ENCODE measurements at places on chromosomes 3 and 15. TPM values are rescaled to one million over a fixed set of nuclear protein-coding genes. Genes with fewer than 3 reads are reported as not detected.

- DNase-seq, result no peak
Observed at GRCh38 chr3:135007607-135008006, 212.5 kb downstream of the EPHB1 start.

- no peak for DNase-seq
Observed at GRCh38 chr3:62133015-62133414, 240.3 kb downstream of the FEZF2 start.

DNA sequence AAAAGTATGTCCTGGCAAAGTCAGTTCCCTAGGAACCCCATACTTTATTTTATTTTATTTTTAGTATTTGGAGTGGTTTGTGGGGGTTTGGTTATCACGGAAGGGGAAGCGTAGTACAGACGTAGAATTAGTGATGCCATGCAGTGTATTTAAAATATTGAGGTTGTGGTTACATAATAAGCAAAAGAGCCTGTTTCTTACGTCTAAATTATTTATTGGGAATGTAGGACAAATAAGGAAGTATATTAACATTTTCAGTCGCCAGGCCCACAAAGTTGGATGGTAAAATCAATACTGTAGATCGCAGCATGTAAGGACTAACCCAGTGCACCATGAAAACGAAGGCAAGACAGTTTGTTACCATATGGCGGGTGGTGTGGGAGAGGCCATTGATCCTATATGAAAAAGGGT lies 558 bp downstream of the DTWD1 start:
- DNase-seq, result no peak

GRCh38 chr3:192364316-192364715 lies 363.0 kb downstream of the FGF12 start:
- no peak for DNase-seq

DNA sequence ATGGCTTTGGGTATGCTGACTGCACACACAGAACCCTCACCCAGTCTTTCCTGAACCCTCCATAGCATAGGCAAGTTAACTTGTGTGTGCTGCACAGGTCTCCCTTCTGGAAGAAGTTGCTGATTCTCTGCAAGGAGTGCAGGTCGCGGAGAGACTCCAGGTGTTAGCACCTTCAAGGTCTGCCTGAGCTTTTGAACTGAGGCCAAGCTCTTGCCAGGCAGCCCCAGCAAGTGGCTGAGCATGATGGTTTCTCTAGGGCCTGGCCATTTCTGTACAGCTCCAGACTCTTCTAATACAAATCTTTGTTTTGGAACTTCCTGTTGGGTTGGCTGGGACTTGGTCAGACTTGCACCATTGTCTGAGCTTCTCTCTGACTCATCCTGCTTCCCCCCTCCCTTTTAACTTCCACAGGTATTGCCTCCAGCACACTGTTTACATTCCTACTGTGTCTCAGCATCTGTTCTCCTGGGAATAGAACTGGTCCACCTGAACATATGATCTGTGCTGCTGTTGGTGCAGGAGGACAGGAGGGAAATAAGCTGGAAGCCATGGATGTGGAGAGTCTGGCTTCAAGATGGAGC lies 53.3 kb downstream of the KY start:
- peak; percentile 36 for DNase-seq

GRCh38 chr3:52521881-52522650 lies 11.6 kb downstream of the NT5DC2 start:
- DNase-seq, result no peak

- no peak for DNase-seq
Observed at GRCh38 chr3:122030381-122031122, 8.5 kb upstream of the ILDR1 start.

GRCh38 chr3:65079560-65079959 lies 391.8 kb upstream of the ADAMTS9 start:
- no peak for DNase-seq

DNA sequence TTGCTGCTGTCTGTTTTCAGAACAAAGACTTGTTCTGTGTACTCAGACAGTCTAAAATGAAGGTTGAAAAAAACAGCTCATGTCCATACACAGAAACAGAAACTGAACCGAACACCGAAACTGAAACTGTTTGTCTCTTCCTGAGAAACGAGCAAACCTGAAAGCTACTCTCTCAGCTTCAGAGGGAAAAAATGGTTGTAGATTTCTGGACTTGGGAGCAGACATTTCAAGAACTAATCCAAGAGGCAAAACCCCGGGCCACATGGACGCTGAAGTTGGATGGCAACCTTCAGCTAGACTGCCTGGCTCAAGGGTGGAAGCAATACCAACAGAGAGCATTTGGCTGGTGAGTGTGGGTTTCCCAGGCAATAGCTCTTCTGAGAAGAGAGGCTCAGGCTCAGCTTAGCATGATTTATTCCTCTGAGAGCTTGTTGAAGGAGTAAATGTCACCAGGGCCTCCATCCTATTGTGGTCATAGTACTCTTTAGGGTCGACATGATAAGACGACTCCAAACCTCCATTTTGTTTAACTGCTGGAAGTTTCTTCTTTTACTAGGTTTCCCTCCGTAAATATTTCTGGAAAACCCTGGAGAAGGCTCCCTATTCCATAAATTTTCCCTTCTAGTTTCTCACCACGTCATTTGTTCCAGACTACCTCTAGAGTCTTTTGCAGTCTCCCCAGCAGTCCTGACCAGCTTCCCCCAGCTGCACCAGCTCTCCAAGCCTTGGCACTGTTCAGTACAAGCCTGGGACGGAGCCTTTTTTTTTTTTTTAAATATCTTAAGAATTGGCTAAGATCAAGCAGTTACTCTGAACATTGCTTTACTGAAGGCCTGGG lies at the start of gene RTP4:
TSS of gene RTP4 (plus strand) at position 135 of the 838 bp plus-strand sequence. CDS start at position 192, 57 bp downstream.
- no peak for DNase-seq

Gene HIGD2B
- not detected for total RNA-seq

Gene SLCO2A1
- total RNA-seq, result 126 TPM
